Stimulated activated CD8-positive, alpha-beta memory T cell treated with anti-CD3 and anti-CD28 coated beads, Interleukin-4, amount 100 ng/mL, for 24 hours (primary cell): ENCODE measurements at places on chromosomes 1 and 21.

DNA sequence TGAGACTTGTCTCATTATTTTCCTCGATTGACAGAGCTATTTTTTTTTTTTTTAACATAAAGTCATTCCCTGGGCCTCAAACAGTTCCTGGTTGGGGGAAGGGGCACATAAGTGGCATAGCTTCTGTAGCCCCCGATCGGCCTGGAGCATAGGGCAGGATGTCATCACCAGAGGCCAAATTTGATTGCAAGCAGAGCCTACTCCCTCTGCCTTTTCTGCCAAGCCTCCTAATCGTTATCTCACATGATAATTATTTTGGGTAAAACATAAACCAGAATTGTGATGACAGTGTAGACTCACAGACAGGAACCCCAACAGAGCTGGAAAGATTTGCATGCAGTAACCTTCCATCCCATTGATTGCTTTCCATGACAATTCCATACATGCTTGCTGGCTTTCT, 404.8 kb downstream of the PCP4 start:
- no peak for DNase-seq

GRCh38 chr1:199101635-199102034, 462.8 kb downstream of the PTPRC start:
- DNase-seq, result no peak

GRCh38 chr1:178912597-178912996, 41.7 kb upstream of the ANGPTL1 start:
- no peak for DNase-seq

DNA sequence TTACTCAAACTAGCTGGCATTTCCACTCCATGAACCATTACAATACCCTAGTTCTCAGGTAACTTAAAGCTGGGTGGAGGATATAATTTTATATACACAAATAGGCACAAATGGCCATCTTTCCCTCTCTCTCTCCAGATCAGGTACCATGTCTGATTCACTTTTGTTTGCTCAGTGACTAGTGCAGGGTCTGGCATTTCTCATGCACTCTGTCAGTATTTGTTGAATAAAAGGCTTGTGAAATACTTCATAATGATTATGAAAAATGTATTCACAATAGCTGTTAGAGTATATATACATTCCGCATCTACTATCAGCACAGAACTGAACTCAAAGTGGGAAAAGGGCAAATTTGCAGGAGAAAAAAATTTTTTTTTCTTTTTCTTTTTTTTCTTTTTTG, 510.2 kb upstream of the USP24 start:
- no peak for DNase-seq

DNA sequence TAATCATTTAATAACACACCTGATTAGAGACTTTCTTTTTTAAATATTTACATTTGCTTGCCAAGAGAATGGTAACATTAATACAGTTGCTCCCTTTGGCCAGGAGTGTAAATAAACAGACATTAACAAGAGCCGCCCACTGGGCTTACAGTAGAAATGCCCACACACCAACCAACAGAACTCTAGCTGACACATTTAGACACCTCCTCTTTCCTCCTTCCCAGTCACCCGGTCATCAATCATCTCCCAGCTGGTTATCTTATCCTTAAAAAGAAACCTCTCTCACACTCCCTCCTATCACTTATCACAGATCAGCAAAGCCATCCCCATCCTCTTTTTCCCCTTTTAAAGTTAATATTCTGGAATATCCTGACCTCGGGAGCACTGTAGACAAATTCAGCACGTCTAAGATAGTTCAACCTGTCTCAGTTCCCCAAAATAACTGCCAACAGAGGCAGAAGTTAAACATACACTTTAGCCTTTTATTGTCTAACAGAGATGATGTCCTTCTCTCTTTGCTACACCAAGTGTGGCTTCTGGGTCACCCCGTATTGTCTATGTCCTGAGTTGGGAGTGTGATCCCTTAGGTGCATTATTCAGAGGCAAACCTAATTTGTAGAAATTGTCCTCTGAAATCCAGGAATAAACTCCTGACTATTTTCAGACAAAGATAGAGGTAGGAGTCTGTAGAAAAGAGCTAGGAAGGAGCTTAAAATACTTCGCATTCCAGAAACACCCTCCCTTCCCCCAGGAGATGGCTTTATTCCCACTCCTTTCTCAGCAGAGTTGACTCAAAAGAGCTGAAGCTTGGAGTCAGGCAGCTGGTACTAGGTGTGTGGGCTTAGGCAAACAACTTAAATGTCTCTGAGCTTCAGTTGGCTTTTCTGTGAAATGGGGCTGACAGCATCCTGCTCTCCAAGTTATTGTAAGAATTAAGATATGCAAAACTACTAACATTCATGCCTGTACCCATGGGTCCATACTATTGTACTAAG, 8.8 kb downstream of the MYCL start:
- DNase-seq, result no peak

DNA sequence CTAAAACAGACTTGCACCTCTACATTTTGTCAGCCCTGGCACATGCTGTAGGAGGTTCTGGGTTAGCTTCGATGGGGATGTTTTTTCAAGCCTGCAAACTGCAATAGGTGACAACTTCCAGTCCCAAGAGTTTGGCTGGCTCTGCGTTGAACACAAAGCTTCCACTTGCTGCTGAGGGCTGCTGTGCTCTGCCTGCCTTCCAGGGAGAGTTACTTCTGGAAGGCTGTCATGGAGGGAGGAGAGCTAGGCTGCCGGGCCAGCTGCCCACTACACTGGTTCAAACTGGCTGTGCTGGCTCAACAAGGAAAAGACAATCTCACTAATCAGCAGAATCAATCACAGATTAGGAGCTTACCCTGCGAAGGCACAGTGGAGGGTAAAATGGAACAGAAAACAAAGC, 46.7 kb upstream of the PPP2R5A start:
- DNase-seq, result no peak

- DNase-seq, result no peak
Measured at GRCh38 chr1:34037109-34037508, 127.9 kb downstream of the CSMD2 start.

- no peak for DNase-seq
Measured at GRCh38 chr1:91032349-91032748, 10.5 kb upstream of the ZNF644 start.

- no peak for DNase-seq
Measured at GRCh38 chr1:109391626-109392025, 6.1 kb downstream of the SORT1 start.

GRCh38 chr21:34186109-34186719, 112.8 kb downstream of the MRPS6 start:
- no peak for DNase-seq
